ENCODE measurements at places on chromosomes 6 and 20.

DNA sequence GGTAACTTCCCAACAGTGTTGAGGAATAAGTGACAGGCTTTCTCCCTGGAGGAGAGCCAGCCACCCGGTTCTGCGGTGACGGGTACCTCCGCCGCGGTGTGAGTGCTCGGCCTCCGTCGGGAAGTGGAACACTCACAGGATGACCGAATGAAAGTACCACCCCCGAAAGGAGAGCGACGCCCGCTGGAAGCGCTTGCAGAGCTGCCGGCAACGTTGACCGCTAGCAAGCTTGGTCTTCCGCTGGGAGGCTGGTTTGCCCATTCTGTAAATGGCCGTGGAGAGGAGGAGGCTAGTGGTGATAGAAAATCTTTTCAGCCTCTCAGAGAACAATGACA lies 614 bp upstream of the TMEM242 start:
- peak; percentile 78 for DNase-seq

DNA sequence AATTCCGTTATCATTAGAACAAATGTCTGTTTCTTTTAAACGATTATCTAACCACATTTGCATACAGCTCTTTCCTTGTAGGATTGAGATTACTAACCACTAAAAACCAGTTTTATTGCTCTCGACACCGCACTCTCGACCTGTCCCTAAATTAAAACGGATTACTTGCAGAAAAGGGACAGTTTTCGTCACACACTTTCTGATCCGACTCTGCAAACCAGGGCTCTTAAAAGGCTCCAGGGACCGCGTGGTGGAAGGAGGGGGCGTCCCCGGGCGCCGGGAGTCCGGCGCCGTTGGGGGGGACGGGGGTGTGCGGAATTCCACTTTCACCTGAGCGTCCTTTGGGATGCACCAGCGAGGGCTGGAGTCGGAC lies 731 bp downstream of the MAK start:
- peak; percentile 3 for DNase-seq

- no peak for DNase-seq
Observed at GRCh38 chr6:42564506-42564825, 637 bp downstream of the UBR2 start.

DNA sequence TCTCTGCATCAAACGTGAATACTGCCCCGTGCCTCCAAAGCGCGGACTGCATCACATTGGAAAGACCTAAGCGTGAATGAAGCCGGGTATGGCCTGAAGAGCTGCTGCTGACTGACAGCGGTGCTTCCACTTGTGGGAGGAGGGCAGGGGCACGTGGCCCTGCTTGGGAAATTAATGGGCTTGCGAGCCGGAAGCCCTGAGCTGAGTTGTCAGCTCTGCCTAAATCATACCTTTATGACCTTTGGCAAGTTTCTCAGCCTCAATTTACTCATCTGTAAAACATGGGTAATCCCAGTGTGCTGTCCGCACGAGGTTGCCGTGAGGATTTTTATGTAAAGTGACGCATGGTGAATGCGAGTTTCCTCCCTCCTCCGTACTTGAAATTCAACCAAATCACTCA lies 67.0 kb upstream of the FOXQ1 start:
- DNase-seq, result no peak

- no peak for DNase-seq
Observed at GRCh38 chr6:112835078-112835477, 487.9 kb downstream of the RFPL4B start.

GRCh38 chr6:158237656-158238055 lies 69.5 kb downstream of the GTF2H5 start:
- DNase-seq, result no peak

DNA sequence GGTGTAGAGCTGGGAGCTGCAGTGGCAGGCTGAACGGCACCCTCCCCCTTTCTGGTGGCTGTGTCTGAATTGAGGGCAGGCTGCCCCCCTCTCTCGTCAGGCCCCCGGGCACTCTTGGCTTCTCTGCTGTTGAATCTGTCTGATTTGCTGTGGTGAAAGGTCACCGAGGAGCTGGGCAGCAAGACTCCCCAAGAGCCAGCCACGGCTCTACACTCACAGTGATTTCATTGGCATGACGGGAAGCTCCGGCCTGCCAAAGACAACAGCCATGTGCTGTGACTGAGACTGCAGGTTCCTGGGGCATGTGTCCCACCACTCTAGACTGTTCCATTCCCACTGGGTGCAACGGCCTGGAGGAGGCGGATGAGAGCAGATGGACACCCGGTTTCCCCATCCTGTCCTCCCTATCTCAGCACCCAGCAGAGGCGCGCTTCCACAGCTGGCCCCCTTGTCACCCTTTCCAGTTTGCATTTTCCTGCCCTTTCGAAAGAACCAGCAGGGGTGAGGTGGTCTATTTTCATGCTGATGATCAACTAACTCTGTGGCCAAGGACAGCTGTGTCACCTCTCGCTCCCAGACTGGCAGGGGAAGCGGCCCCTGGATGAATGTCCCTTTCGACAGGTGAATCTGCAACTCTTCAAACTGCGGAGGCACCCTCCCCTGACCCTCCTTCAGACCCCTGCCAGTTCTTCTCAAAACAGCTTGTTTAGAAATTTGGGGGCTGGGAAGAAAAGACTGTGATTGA lies 2.2 kb downstream of the APCDD1L start:
- DNase-seq, result no peak

- DNase-seq, result peak; percentile 27
Observed at GRCh38 chr20:52379723-52380336, 188.3 kb upstream of the ZFP64 start.

- no peak for DNase-seq
Observed at GRCh38 chr6:147534116-147534860, 25.8 kb downstream of the SAMD5 start.

All from brain microvascular endothelial cell (primary cell).